Naive thymus-derived CD8-positive, alpha-beta T cell (primary cell): ENCODE measurements at places on chromosomes 12 and 14.
A peak's percentile ranks its signal among the peaks of the same experiment; 100 is the strongest.

DNA sequence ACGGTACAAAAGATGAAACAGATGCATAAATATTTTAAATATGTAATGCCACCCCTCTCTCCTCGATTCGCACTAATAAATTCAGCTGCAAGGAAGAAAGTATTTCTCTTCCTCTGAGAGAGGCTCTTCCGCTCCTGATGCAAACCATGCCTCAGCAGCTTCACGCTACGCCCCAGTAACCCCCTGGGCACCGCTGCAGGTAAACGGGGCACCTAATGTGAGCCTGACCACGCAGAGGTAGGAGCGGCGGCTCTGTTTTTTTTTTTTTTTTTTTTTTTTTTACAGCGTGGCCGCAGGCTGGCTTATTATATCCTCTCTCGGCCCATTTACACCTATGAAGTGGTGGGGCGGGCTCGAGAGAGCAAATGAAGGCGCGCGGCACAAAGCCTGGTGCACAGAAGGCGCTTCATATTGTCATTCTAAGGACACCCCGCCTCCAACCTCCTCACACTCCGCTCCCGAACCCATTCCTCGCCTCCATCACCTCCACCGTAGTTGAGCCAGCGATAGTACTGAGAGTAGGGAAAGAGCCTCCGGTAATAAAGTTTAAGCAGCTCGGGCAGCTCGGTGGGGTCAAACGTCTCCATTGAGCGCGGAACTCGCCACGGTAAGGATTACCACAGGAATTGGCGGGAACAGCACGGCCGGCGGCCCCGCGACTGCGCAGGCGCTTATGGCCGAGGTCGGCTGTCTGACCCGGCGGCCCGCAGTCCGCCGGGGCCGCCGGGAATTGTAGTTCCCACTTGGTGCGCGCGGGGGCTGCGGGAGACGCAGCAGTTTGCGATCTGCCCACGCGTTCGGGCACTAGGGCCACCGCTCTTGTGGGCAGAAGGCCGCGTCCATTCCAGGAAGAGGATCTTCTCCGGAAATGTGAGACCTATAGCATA, at the start of gene PRIM1:
Gene PRIM1, minus strand, starts transcription at position 612 of the 887 bp plus-strand sequence. Its CDS starts 25 bp downstream, at position 587.
- no peaks in the 10 kb centered on the region for H3K27me3 ChIP-seq
- H3K4me1 ChIP-seq, result peaks cover 18% of the 10 kb centered on the region
- peak; percentile 87 for DNase-seq
- peaks cover 15% of the 10 kb centered on the region for H3K36me3 ChIP-seq

DNA sequence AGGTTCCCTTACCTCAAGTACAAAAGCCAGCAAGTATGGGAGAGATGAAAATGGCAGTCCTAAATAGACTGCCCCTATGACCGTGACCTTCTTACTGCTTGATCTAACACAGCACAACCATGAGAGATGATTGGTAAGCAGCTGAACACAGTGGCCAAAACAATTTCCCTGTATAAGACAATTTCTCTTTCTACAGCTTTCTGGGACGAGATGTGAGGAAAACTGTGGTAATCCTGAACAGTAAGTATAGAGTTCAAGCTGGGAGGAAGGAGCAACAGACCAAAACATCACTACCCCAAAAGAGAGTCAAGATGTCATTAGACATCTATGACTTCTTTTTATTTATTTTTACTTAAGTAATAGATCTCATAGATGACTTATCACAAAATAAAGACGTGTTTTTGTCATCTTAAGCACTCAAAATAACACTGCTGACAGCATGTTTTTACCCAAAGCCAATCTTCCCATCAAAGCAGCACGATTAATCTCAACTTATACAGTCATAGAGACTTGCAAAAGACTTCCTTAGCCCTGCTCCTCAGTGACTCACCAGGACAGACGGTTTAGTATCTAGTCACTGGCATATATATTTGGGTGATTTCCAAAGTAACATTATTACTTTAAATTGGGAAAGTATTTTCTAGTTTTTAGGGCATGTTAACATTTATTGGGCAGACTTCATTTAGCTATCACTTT, 3.7 kb downstream of the TMEM52B start:
- no peaks in the 10 kb centered on the region for H3K4me1 ChIP-seq
- H3K27me3 ChIP-seq, result peaks cover 39% of the 10 kb centered on the region
- no peak overlapping the region for H3K4me3 ChIP-seq
- no peak overlapping the region for H3K27ac ChIP-seq
- no peak for DNase-seq

DNA sequence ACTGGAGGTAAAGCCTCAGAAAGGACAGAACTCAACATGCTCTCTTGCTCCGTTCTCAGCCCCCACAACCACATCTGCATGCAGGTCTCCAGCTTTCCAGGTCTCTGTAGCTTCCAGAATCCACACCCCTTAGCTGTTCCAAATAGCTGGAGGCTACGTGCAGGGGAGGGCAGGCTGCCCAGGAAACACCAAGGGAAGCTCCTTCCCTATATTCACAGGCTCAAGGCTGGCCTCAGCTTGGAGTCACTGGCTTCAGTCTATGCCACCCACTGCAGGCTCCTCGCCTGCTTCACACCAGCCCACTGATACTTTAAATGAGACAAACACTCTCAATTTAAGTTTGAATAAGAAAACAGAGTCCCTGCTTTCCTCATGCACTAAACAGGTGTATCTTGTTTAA, 73.3 kb downstream of the ASCL4 start:
- peaks cover 65% of the 10 kb centered on the region for H3K27me3 ChIP-seq
- DNase-seq, result no peak
- peaks cover 2% of the 10 kb centered on the region for H3K4me1 ChIP-seq
- no peak overlapping the region for H3K27ac ChIP-seq
- no peaks in the 10 kb centered on the region for H3K36me3 ChIP-seq

DNA sequence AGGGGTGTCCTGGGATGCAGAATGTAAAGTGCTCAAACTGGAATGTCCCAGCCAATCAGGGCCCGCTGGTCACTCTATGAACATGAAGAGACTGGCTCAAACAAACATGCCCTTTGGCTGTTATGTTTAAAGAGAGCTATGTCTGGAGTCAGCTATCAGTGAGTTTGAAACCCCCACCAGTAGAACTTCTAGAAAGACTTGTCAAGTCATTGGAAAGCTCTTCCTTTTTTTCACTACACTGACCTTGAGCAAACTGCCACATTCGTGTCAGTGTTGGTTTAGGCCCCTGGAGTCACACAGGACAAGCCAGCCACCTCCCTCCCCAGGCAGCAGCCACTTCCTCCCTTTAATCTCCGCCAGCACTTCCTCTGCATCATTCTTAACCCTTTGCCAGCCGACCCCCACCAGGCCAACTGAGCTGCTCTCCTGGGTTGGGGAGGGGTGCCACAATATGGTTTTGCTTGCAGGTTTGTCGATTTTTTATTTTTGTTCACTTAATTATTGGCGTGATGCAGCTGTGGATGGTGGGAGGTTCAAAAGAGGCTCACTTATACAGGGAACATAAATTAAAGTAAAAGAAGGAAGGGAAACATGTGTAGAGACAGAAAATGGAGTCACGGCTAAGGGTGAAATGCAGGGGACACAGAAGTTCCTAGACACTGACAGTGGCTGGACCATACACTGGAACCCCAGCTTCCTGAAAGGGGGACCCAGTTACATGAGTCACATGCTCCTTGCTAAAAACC, 25.3 kb downstream of the CMKLR1 start:
- peak overlapping the region; percentile 55 for H3K4me3 ChIP-seq
- peaks cover 13% of the 10 kb centered on the region for H3K4me1 ChIP-seq
- H3K27ac ChIP-seq, result peak overlapping the region; percentile 44
- H3K27me3 ChIP-seq, result no peaks in the 10 kb centered on the region
- no peak for DNase-seq

DNA sequence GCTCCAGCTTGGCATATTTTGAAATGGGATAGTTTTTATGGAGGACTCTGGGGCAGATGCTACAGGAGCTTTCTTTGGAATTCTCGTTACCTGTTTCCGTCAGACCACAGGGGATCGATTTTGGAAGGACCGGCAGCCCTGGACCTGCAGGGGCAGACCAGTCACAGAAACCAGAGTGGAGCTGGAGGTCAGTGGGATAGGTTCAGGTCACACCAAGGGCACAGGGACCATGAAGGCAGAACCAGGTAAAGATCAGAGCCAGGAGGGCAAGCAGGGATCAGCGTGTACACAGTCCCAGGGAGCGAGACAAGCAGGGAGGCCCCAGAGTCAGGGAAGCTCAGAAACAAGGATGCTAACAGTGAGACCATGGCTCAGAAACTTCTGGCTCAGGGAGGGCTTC, 45.5 kb downstream of the TSPAN11 start:
- DNase-seq, result no peak
- no peaks in the 10 kb centered on the region for H3K36me3 ChIP-seq
- H3K27me3 ChIP-seq, result peaks cover 7% of the 10 kb centered on the region
- H3K4me1 ChIP-seq, result no peaks in the 10 kb centered on the region
- no peak overlapping the region for H3K4me3 ChIP-seq
- H3K27ac ChIP-seq, result no peak overlapping the region

DNA sequence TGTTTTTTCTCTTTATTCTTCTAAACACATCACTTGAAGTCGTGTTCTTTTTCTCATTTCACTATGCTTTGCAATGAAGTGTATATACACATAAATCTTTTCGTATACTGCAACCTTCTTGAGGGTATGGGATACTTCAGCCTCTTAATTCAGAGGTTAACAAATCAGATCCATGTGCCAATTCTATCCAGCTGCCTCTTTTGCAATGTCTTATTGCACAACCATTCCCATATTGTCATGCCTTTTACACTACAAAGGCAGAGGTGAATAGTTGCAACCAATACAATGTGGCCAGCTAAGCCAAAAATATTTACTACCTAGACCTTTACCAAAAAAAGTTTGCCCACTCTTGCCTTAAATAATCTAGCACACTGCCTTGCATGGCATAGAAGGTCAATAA, 224.5 kb upstream of the FOXG1 start:
- H3K27ac ChIP-seq, result no peak overlapping the region
- no peaks in the 10 kb centered on the region for H3K4me1 ChIP-seq
- H3K36me3 ChIP-seq, result peaks cover 5% of the 10 kb centered on the region
- no peak overlapping the region for H3K4me3 ChIP-seq

- no peak for DNase-seq
- H3K4me1 ChIP-seq, result no peaks in the 10 kb centered on the region
- H3K27me3 ChIP-seq, result peaks cover 6% of the 10 kb centered on the region
- no peak overlapping the region for H3K27ac ChIP-seq
- H3K36me3 ChIP-seq, result no peaks in the 10 kb centered on the region
These were observed 251.0 kb upstream of the FKBP4 start for GRCh38 chr12:2543801-2544200.

- no peak overlapping the region for H3K4me3 ChIP-seq
- no peak for DNase-seq
- no peaks in the 10 kb centered on the region for H3K4me1 ChIP-seq
- no peak overlapping the region for H3K27ac ChIP-seq
- H3K27me3 ChIP-seq, result no peaks in the 10 kb centered on the region
- no peaks in the 10 kb centered on the region for H3K36me3 ChIP-seq
These were observed 37.6 kb downstream of the SLC2A14 start for GRCh38 chr12:7835116-7835515.

- no peak overlapping the region for H3K4me3 ChIP-seq
- no peaks in the 10 kb centered on the region for H3K36me3 ChIP-seq
- peaks cover 13% of the 10 kb centered on the region for H3K27me3 ChIP-seq
- H3K27ac ChIP-seq, result no peak overlapping the region
These were observed 515.7 kb downstream of the MED13L start for GRCh38 chr12:115761784-115762183.

DNA sequence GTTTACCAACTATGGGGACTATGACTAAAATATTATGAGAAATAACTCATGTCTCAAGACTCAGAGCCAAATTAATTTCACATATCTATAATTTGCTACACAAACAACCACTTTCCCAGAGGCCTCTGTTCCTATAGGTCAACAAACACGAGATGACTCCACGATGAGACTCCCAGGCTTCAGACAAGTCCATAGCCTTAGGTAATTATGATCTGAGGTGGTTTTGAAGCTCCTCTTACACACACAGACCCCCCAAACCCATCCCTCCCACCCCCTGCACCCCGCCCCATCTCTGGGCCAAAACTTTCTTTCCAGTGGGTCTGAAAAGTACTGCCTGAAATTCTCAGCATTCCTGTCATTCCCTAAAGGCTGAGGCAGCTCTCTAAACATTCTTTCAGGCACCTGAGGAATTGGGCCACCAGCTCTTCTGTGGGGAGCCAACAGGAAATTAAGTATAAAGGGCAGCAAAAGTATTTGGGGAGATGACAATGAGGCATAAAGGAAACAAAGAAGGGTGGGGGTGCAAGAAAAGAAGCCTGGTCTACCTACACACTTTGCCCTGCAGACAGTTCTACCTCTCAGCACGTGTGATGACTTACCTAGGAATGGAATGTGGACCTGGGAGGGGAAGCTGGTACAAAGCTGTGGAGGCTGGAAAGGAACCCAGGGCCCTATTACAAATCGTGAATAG, 143.6 kb downstream of the PAWR start:
- no peaks in the 10 kb centered on the region for H3K4me1 ChIP-seq
- H3K27ac ChIP-seq, result no peak overlapping the region
- no peak for DNase-seq
- H3K36me3 ChIP-seq, result no peaks in the 10 kb centered on the region
- H3K4me3 ChIP-seq, result no peak overlapping the region

- DNase-seq, result no peak
- H3K27me3 ChIP-seq, result no peaks in the 10 kb centered on the region
- H3K36me3 ChIP-seq, result no peaks in the 10 kb centered on the region
- H3K27ac ChIP-seq, result no peak overlapping the region
- peaks cover 50% of the 10 kb centered on the region for H3K4me1 ChIP-seq
These were observed 1038.3 kb downstream of the BCL11B start for GRCh38 chr14:98233656-98234055.

DNA sequence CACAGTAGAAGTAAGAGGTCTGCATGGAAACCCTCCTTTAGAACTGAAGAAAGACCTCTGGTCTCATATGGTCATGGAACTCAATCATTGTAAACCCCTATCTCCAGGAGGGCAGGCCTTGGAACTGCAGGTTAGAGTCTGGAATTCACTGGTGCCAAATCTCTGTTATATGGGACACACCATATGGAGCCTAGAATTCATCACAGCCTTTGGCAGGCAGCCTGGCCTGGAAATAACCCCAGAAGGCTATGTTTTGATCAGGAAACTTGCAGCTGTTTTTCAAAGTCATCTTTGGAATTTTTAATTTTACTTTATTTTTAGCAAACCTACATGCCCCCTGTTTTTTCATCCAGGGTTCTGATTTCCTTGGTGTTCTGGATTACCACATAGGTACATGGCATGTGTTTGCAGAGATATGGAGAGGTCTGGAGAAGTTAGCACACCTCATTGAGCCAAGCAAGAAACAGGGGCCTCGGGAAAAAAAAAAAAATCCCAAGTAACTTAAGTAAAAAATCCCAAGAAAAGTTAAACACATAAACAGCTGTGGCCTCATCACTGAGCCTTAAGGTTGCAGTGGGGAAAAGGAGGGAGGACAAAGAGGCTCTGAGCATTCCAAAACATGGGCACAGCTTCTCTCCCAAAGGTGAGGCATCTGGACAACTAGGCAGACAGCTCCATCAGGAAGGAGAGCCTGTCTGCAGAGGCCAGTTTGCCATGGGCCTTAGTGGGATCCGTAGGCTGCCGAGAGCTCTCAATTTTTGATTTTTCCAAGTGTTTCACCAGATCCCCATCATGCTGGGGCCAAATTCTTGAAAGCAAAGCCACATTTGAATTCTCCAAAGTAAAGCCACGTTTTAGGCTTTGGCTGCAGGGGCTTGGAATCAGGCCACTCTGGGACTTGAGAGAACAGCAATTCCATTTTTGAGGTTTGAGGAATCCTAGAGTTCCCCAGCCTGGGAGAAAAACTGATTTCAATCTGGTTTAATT, 339.6 kb upstream of the TBX3 start:
- no peak for DNase-seq
- no peak overlapping the region for H3K27ac ChIP-seq
- H3K4me3 ChIP-seq, result no peak overlapping the region
- H3K36me3 ChIP-seq, result no peaks in the 10 kb centered on the region
- no peaks in the 10 kb centered on the region for H3K4me1 ChIP-seq
- H3K27me3 ChIP-seq, result no peaks in the 10 kb centered on the region

- no peaks in the 10 kb centered on the region for H3K36me3 ChIP-seq
- no peaks in the 10 kb centered on the region for H3K27me3 ChIP-seq
- H3K4me1 ChIP-seq, result no peaks in the 10 kb centered on the region
These were observed 61.2 kb upstream of the TMTC2 start for GRCh38 chr12:82625523-82625922.
